ENCODE measurements at places on chromosomes 12 and 14. TPM values are rescaled to one million over a fixed set of nuclear protein-coding genes. Genes with fewer than 3 reads are reported as not detected.

FLRT2 gene
- 0.03 TPM for total RNA-seq

RASSF8 gene
- total RNA-seq: not detected

RPS6KA5 gene
- 44.7 TPM for total RNA-seq

KRT74 gene
- total RNA-seq: not detected

VRTN gene
- total RNA-seq: not detected

KRT72 gene
- total RNA-seq: 8.4 TPM

KLRC4 gene
- not detected for total RNA-seq

BDKRB2 gene
- total RNA-seq: not detected

CCDC177 gene
- not detected for total RNA-seq

ERGIC2 gene
- total RNA-seq: 74.9 TPM

DNA sequence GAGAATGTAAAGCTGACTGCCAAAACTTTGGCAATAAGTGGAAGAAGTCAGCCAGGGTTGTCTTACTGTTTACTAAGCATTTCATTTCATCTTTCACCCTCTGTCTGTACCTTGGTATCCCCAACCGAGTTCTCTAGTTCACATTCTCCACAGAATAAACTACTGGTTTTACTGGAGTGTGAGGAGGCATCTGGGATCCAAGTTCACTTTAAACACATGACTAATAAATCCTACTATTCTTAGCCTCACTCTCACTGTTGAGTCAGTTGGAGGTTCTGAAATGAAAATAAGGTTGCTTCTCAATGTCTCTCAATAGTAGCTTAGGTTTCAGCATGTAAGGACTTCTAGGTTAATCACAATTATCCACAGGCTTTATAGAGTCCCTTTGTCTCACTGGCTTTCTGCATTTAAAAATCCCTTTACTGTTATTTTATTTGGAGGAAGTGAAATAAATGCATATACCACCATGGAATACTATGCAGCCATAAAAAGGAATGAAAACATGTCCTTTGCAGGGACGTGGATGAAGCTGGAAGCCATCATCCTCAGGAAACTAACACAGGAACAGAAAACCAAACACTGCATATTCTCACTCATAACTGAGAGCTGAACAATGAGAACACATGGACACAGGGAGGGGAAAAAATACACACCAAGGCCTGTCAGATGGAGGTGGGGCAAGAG lies 95.8 kb downstream of the EPS8 start:
- H3K4me3 ChIP-seq: no peak overlapping the region
- H3K27me3 ChIP-seq: no peaks in the 10 kb centered on the region
- no peak overlapping the region for H3K27ac ChIP-seq
- DNase-seq: no peak
- H3K4me1 ChIP-seq: no peaks in the 10 kb centered on the region
- no peaks in the 10 kb centered on the region for H3K36me3 ChIP-seq

DNA sequence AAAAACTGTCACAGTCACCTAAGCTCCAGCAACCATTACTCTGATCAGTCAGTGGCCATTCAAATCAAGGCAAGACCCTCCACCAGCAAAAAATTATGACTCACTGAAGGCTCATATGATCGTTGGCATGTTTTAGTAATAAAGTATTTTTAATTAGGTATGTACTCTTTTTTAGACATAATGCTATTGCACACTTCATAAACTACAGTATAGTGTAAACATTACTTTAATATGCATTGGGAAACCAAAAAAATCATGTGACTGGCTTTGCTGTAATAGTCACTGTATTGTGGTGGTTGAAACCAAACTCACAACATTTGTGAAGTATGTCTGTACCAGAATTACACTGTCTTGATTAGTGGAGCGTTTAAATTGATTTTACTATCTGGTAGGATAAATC lies 134.5 kb upstream of the GARIN6 start:
- no peaks in the 10 kb centered on the region for H3K36me3 ChIP-seq
- H3K27ac ChIP-seq: no peak overlapping the region

DNA sequence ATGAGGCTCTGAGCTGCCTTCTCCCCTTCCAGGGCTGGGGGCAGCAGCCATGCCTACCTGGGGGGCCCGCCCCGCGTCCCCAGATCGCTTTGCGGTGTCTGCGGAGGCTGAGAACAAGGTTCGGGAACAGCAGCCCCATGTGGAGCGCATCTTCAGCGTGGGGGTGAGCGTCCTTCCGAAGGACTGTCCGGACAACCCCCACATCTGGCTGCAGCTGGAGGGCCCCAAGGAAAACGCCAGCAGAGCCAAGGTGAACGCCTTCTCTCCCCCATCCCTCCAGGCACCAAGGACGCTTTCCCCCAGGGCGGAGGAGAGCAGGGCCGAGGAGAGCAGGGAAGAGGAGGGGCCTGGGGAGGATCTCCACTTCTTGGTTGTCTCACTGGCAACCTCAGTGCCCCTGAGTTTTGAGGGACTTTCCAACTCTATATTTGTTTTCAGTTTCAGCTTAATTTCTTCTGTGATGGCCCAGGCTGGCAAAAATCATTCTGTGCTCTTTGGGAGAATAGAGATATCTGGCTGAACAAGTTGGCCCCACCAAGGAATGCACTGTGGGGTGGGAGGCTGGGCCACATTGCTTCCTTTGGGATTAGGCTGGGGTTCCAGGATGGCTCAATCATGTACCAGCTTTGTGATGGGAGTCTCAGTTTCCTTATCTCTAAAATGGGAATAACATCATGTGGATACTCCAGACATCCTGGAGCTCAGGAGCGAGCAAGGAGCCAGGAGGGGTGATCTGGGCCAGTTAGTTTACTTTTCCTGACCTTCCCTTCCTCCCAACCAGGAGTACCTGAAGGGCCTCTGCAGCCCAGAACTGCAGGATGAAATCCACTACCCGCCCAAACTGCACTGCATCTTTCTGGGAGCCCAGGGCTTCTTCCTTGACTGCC lies 1.2 kb downstream of the KHNYN start:
- peaks cover 26% of the 10 kb centered on the region for H3K36me3 ChIP-seq
- H3K27me3 ChIP-seq: no peaks in the 10 kb centered on the region
- H3K27ac ChIP-seq: peak overlapping the region; percentile 93
- H3K4me1 ChIP-seq: peaks cover 61% of the 10 kb centered on the region

- no peaks in the 10 kb centered on the region for H3K36me3 ChIP-seq
- no peaks in the 10 kb centered on the region for H3K27me3 ChIP-seq
- H3K4me3 ChIP-seq: no peak overlapping the region
These were observed 250.0 kb upstream of the CLEC14A start for GRCh38 chr14:38505973-38506249.

DNA sequence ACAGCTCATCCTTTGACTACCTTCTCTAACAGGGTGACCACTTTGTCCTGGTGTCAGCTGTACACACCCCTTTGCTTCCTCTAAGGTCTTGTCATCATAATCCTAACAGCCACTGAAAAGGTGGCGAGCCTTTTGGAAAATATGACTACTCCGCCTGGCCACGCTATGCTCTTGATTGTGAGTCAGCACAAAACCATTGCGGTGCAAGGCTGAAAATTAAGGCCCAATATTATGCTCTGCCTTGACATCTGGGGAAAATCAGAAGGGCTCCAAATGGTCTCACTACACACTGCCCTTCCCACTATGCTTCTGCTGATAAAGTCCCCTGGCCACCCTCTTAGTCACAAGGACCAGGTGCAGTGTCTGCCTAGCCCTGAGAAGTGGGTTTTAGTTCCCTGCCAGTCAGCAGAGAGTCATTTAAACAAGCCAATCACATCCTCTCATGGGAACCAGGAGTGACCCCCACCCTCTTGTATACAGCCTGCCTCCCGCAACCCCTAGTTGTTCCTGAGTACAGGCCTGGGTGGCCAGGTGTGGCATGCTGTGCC lies 34.3 kb downstream of the FGD6 start:
- H3K36me3 ChIP-seq: no peaks in the 10 kb centered on the region
- no peak overlapping the region for H3K4me3 ChIP-seq

- DNase-seq: no peak
- no peak overlapping the region for H3K27ac ChIP-seq
- H3K4me3 ChIP-seq: no peak overlapping the region
- no peaks in the 10 kb centered on the region for H3K36me3 ChIP-seq
- no peaks in the 10 kb centered on the region for H3K4me1 ChIP-seq
These were observed 366.1 kb upstream of the TMPO start for GRCh38 chr12:98149270-98149669.

GRCh38 chr12:127162307-127162706 lies 1104.7 kb upstream of the TMEM132C start:
- H3K36me3 ChIP-seq: no peaks in the 10 kb centered on the region
- no peak overlapping the region for H3K4me3 ChIP-seq
- no peak overlapping the region for H3K27ac ChIP-seq

DNA sequence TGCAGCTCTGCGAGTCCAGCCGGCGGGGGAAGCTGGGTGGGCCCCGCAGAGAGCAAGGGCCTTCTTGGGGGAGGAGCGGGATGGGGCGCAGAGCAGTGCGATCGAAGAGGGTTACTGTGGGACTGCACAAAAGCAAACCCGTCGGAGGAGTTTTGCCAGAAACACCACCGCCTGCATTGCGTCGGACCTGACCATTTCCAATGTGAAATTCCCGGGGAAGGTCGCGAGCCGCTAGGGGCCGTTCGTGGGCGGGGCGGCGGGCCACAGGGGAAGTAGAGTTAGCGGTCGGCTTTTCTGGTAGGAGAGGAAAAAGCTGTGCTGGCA lies 333 bp upstream of the KCNA1 start:
- H3K27me3 ChIP-seq: peaks cover 16% of the 10 kb centered on the region
- no peak overlapping the region for H3K4me3 ChIP-seq
- no peaks in the 10 kb centered on the region for H3K36me3 ChIP-seq

- DNase-seq: no peak
- no peak overlapping the region for H3K4me3 ChIP-seq
- no peak overlapping the region for H3K27ac ChIP-seq
- H3K27me3 ChIP-seq: no peaks in the 10 kb centered on the region
- no peaks in the 10 kb centered on the region for H3K36me3 ChIP-seq
- no peaks in the 10 kb centered on the region for H3K4me1 ChIP-seq
These were observed 40.0 kb downstream of the MYBPC1 start for GRCh38 chr12:101634724-101635123.

- DNase-seq: no peak
- no peaks in the 10 kb centered on the region for H3K27me3 ChIP-seq
- no peaks in the 10 kb centered on the region for H3K4me1 ChIP-seq
- no peaks in the 10 kb centered on the region for H3K36me3 ChIP-seq
- H3K27ac ChIP-seq: no peak overlapping the region
These were observed 13.8 kb upstream of the EEA1 start for GRCh38 chr12:92942905-92943304.

- DNase-seq: no peak
- peaks cover 8% of the 10 kb centered on the region for H3K4me1 ChIP-seq
- H3K27me3 ChIP-seq: no peaks in the 10 kb centered on the region
- H3K36me3 ChIP-seq: no peaks in the 10 kb centered on the region
- no peak overlapping the region for H3K27ac ChIP-seq
These were observed 185.0 kb downstream of the DPF3 start for GRCh38 chr14:72708708-72709475.

GRCh38 chr12:66288121-66288520 lies 14.2 kb upstream of the HELB start:
- H3K27ac ChIP-seq: peak overlapping the region; percentile 35
- H3K27me3 ChIP-seq: no peaks in the 10 kb centered on the region
- peak; percentile 92 for DNase-seq

DNA sequence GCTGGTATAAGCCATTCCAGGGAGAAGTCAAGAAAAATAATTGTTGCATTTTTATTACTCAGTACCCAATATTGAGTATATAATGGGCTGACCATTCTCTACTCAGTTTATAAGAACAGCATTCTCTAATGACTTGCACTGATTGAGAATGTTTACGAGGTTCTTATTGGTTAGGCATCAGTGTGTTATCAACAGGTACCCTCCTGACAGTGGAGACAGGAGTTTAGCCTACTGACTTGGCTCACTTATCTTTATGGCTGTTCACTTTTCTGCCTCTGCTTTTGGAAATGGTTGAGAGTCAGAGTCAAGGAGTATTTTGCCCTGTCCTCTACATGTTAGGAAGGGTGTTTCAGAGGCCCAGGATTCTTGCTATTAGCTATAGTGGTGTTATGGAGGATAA lies 228.0 kb upstream of the RGS6 start:
- H3K4me3 ChIP-seq: no peak overlapping the region
- no peak overlapping the region for H3K27ac ChIP-seq
- no peaks in the 10 kb centered on the region for H3K4me1 ChIP-seq
- no peaks in the 10 kb centered on the region for H3K27me3 ChIP-seq
- no peak for DNase-seq

GRCh38 chr14:94548999-94549985 lies 11.9 kb upstream of the SERPINA4 start:
- no peak overlapping the region for H3K4me3 ChIP-seq
- no peaks in the 10 kb centered on the region for H3K4me1 ChIP-seq
- no peaks in the 10 kb centered on the region for H3K36me3 ChIP-seq

DNA sequence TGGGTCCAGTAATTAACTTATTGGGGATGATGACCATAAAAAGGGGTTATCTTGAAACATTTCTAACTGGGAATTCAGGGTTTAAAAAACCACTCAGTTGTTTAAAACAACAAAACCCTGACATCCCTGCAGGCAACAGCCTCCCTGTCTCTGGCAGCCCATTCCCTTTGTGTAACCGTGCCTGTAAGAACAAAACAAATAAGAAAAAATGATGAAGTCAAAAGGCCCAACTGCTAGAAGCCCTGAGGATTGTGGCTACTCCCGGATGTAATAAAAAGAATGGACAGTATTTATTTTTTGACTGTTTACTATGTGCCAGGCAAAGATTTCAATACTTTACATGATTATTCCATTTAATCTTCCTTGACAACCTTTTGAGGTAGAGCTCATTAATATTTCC lies 75.3 kb downstream of the TMCC3 start:
- H3K36me3 ChIP-seq: no peaks in the 10 kb centered on the region
- H3K27me3 ChIP-seq: no peaks in the 10 kb centered on the region
- no peak overlapping the region for H3K4me3 ChIP-seq
- DNase-seq: no peak

DNA sequence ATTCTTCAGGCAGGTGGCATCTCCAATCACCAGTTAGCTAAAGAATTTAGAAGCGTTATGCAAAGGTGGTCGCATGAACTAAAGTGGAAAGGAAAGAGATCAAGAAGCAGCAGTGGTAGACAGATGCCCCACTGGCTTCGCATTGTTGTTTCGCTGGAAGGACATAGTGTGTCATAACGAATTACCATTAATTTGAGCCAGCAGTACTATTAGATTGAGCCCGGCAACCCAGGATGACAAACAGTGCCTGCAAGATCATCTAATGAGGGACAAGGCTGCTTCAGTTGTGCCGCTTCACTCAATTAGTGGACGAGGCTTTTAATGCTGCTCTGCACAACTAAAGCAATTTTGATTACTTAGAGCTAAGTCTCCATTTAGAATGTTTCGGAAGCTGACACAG lies 274.5 kb upstream of the SOX5 start:
- no peak for DNase-seq
- H3K4me3 ChIP-seq: no peak overlapping the region
- no peaks in the 10 kb centered on the region for H3K27me3 ChIP-seq
- no peak overlapping the region for H3K27ac ChIP-seq
- H3K36me3 ChIP-seq: no peaks in the 10 kb centered on the region
- no peaks in the 10 kb centered on the region for H3K4me1 ChIP-seq
